HT1080 (cell line): ENCODE measurements at places on chromosomes 12 and 14. TPM values are rescaled to one million over a fixed set of nuclear protein-coding genes. Genes with fewer than 3 reads are reported as not detected.

DNA sequence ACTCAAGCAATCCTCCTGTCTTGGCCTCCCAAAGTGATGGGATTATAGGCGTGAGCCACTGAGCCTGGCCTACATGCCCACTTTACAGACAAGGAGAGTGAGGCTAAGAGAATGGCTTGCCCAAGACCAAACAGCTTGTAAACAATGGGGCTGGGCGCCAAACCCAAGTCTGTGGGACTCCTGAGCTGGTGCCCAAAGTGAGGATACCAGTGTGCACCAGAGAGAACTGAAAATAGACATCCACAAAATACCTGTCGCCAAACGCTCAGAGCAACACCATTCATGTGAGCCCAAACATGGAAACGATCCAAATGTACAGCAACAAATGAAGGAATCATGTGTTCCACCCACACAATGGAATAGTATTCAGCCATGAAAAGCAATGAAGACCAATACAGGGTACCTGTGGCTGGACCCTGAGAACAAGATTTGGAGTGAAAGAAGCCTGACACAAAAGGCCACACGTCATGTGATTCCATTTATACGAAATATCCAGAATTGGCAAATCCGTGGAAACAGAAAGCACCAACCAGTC is 38.2 kb downstream of the CCNK start:
- DNase-seq: no peak

DNA sequence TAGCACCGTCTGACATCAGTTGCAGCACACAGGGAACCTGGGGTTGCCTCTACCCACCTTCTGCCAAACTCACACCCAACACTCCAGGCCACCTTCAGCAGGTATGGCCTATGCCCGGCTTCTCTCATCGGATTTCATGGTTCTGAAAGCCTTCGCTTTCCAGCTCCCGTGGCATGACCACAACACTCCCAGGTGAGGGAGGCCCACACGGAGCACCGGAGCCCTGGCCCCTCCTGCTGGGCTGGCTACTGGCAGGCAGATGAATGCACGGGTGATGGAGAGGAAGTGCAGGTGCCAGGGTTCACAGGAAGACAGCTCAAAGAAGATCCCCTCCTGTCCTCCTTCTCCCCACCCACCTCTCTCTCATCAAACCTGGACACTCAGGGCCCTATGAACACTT is 37.2 kb downstream of the CACNA2D4 start:
- DNase-seq: no peak

The TEX52 gene
- not detected in 2 replicates for total RNA-seq

DNA sequence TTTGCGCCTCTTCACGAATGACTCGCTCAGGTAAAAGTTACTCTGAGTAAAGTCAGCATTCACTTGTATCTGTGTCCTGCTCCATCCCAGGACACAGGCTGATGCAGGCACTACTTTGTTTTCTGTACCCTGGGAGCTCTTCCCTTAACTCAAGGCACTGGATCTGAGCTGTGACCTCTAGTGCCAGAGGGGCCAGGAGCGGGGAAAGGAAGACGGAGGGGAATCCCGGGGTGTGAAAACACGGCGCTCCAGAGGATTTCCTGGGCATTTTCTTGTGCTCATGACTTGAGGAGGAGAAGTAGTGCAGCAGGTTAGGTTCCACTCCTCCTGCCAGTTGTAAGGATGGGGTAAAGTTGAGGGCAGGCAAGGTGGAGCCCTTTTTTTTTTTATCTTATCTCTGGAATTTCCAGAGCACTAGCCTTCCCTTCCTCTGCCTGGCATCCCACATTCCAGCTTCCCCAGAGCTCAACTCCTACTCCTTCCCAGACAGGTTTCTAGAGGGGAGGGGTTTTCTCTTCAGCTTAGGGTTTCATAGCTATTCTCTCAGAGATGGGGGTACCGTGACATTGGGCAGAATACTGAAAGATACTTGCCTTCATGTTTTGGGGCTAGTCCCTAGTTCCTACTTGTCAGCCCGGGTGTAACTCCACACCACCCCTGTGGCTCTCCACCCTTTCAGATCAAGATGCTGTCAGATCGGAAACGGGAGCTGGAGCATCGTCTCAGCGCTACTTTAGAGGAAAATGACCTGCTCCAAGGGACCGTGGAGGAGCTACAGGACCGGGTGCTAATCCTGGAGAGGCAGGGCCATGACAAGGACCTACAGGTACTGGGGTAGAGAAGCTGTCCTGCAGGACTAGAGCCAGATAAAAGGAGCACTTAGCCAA is 52.3 kb downstream of the RAB35 start:
- no peak for DNase-seq

DNA sequence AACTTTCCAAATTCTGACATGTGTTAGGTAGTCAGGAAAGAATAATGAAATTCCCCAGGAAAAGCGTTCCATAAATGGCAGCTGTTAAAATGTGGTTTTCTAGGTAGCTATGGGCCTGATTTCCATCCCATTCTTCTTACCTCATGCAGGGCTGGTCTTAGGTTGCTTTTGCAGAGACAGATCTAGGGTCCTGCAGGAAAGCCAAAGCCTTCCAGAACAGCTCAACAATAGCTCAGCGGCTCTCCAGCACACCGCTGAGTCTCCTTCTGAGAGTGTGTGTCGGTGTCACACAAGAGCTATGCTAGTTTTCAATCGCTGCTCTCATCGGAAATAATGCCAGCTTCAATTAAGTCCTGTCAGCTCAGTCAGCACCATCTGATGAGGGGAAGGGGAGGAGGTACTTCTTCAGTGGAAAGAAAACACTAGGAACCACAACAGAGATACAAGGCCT is 106.7 kb downstream of the TMEM30B start:
- no peak for DNase-seq

- DNase-seq: no peak
Observed at GRCh38 chr12:40892528-40892927, 200.3 kb downstream of the CNTN1 start.

The KANSL2 gene
- total RNA-seq: 54.1 and 55.0 TPM in 2 replicates

- no peak for DNase-seq
Observed at GRCh38 chr14:88426271-88426670, 40.8 kb downstream of the SPATA7 start.

The P2RX2 gene
- total RNA-seq: not detected in 2 replicates

The ACADS gene
- 5.1 and 5.6 TPM in 2 replicates for total RNA-seq

DNA sequence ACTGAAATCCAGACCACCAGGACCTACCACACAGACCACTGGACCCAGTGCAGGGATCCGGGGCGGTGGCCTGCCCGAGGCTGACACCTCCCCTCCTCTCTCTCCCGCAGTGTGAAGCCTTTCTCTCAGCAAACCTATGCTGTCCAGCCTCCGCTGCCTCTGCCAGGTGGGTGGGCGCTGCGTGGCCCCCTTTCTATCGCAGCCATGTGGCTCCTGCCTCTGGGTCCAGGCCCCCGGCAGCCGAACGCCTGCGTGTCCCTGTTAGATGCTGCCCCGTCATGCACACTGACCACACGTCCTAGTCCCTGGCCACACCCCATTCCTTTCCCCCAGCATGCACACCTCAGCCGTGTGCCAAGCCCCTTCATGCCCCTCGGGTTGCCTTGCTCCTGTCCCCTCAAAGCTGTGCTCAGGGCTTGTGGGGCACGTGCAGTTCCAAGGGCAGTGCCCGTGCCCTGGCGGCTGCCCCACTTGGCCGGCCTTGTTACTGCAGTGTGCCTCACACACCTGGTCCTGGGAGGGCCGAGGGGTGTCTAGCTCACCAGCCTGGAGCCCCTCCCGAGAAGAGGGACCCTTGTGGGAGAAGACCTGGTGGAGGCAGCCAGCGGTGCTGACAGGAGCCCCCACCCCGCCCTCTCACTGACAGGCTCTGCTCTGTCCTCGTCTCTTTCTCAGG is 58.0 kb upstream of the TSPAN9 start:
- no peak for DNase-seq

The PPP1R13B gene
- total RNA-seq: 6.6 and 12.2 TPM in 2 replicates

GRCh38 chr14:41783403-41783802 is 176.7 kb downstream of the LRFN5 start:
- no peak for DNase-seq

The GNG2 gene
- 3.3 and 5.1 TPM in 2 replicates for total RNA-seq

The NXPH4 gene
- total RNA-seq: 11.9 and 17.1 TPM in 2 replicates

DNA sequence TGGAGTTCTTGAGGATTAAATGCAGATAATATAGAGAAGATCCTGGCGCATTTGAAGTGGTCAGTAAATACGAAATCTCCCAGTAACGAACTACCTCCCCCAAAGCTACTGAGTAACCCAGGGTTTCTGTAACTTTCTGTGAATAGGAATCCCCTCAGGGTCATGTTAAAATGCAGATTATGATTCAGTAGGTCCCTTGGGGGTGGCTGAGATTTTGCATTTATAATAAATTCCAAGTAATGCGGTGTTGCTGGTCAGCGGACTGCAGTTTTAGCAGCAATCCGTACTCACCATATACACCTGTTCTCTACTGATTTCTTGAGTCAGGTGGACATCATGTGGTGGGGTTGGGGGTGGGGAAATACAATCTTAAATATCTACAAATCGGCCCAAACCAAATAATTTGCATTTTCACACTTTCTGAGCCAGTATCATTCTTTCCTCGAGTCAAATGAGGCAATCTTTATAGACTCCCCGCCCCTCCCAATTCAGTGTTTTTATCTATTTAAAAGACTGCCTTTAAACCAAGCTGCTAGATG is 868 bp downstream of the SPATA7 start:
- DNase-seq: no peak

DNA sequence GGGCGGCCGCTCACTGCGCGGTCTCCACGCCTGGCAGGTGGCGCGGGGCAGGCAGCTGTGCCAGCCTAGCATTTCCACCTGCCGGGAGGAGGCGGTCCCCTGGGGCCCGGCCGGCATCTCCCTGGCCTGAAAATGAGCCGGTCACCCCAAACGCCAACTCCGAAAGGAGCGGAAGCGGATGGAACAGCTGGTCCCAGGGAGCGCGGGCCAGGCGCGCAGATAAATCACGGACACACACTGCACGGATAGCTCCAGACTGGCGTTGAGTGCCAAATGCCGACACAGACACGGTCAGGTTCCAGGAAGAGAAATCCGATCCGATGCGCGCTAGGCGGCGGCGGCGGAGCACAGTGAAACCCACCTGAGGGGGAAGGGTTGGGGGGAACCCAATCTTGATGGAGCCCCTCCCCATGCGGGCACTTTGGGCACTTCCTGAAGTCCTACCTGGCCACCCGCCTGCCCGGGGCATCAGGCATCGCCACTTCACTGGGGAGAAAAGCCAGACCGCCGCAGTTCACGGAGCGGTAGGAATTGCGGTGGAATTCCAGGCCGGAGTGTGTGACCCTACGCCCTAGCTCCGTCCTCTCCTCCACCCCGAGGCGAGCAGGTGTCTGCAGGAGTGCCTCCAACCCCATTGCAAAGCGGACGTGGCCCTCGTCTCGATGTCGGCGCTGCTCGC is 624 bp upstream of the PLEKHD1 start:
- no peak for DNase-seq

The MMP19 gene
- 0.37 and 0.58 TPM in 2 replicates for total RNA-seq
